C1 segment of cervical spinal cord (tissue), 14 donors: ENCODE measurements at places on chromosomes 16 and 17.

- DNase-seq, result no peak
These were observed 1.4 kb upstream of the CBX2 start for GRCh38 chr17:79776376-79777119.

DNA sequence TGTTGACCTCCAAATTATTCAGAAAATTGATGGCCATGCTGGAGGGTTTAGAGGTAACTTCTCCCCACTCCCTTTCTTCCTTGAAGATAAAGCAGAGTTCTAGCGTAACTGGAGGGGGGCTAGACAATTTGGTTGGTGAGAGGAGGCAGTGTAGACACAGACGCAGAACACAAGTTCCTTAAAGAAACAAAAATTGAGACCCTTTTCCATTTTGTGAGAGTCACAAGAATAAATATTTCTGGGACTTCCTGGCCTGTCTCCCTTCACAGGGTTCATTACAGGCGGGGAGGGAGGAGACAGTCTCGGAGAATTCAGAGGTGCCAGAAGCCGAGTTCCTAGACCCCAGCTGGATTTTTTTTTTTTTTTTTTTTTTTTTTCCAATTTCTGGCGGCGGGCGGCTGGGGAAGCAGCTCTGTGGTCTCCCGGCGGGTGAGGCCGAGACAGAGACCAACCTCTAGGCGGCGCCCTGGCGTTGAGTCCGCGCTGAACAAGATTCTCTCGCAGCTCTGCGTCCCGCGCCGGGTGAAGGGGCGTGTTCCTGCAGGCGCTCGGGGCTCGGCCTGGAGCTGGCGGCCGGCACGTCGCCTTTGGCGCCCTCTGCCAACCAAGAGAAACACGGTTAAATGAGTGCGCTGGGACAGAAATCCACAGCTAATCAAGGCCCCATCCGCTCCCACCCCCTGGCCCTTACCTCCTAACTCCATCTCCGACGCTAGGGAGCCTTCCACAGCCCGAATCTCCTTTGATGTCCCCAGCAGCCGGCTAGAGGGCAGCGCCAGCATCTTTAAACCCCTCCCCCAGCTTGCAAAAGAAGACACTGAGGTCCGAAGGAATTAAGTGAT lies 10.2 kb upstream of the HOXB9 start:
- DNase-seq, result no peak

- peak; percentile 14 for DNase-seq
These were observed 14.6 kb upstream of the CD79B start for GRCh38 chr17:63946440-63947363.

- DNase-seq, result no peak
These were observed 48.4 kb downstream of the CENPV start for GRCh38 chr17:16304830-16305229.

DNA sequence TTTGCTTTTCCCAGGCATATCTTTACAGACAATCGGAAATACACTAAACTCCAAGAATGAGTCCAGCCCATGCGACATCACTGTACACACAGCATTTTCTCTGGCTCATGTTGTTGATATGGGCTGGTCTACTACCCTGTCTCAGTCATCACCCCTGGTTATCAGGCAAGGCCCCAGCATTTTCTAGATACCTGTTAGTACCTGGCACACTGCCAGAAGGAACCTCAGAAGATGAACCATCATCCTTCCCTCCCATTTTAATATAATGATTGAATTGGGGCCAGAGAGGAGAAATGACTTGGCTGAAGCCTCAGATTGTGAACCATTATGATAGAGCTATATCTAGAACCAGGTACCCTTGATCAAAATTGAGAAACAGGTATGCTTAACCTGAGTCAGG lies 406.2 kb downstream of the CDH11 start:
- no peak for DNase-seq

GRCh38 chr17:74870512-74870911 lies 2.3 kb downstream of the FDXR start:
- DNase-seq, result peak; percentile 16

DNA sequence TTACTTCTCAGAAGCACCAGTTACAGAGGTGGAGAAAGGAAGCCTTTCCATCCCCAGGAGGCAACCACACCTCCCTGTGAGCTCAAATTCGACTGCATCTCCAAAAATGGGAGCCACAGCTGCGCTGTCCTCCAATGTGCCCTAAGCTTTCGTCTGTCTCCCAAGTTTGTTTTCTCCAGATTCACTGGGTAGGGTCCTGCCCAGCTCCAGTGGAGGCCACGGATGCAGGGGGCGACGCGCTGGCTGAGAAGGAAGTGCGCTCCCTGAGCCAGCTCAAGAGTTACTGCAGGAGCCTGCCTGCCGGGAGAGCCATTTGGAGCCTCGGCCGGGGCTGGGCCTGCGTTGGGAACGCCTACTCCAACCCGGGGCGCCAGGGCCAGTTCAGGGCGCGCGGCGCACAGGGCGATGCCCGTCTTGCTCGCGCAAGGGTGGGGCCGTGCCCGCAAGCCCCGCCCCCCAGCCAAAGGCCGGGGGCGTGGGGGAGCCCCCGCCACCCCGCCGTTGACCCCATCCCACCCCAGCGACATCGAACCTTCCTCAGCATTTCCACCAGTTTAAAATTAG lies 19.5 kb downstream of the SIAH1 start:
- peak; percentile 76 for DNase-seq

DNA sequence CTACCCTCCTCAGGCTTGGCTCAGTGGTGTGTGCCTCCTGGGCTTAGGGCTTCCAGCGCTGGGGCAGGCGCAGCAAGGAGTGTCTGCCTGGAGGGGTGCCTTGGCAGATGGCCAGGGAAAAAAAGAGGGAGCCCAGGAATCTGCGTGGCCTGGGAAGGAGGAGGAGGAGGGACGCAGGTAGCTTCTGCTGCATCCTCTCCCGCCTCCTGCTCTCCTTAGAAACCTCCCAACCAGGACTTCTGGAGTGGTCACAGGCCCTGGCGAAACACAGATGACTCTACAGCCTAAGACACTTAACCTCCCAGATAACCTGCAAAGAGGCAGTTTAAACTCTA lies 7.3 kb upstream of the BCAR1 start:
- no peak for DNase-seq
